SJCRH30 (cell line): ENCODE measurements at places on chromosomes 11 and 22. TPM values are rescaled to one million over a fixed set of nuclear protein-coding genes. Genes with fewer than 3 reads are reported as not detected.
A peak's percentile ranks its signal among the peaks of the same experiment; 100 is the strongest.

DNA sequence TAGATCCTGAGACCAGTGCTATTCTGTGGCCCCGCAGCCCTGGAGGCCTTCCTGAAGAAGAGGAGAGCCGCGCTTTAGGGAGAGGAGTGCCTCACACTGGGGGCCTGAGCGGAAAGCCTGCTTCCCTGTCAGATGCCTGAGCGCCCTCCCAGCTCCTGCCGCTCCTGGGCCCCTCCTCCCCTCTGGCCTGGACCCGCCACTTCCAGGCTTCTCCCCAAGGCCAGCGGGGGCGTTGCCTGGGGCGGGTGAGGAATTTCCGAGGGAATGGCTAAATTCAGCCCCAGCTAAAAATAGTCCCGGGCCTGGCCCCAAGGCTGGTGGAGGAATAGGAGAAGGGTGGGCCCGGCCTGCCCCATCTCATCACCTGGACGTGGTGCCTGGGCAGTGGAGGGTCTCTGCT lies 15.4 kb downstream of the ARHGEF17 start:
- DNase-seq: peak; percentile 83

DNA sequence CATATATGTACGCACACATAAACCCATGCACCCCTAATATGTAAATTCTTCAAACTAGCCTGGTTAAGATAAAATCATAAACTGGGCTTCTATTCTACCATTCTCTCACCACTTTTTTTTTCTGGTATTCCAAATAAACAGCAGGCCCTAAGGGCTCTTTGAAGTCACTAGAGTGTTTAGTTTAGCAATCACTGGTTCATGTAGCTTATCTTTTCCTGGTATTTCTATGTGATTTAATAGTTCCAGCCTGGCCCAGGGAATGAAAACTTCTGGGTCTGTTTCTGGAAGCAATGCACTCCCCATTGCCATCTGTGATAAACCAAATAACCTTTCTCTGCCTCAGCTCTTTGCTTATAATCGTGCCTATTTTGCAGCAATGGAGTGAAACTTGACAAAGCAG lies 10.7 kb upstream of the MPPED2 start:
- DNase-seq: no peak

DNA sequence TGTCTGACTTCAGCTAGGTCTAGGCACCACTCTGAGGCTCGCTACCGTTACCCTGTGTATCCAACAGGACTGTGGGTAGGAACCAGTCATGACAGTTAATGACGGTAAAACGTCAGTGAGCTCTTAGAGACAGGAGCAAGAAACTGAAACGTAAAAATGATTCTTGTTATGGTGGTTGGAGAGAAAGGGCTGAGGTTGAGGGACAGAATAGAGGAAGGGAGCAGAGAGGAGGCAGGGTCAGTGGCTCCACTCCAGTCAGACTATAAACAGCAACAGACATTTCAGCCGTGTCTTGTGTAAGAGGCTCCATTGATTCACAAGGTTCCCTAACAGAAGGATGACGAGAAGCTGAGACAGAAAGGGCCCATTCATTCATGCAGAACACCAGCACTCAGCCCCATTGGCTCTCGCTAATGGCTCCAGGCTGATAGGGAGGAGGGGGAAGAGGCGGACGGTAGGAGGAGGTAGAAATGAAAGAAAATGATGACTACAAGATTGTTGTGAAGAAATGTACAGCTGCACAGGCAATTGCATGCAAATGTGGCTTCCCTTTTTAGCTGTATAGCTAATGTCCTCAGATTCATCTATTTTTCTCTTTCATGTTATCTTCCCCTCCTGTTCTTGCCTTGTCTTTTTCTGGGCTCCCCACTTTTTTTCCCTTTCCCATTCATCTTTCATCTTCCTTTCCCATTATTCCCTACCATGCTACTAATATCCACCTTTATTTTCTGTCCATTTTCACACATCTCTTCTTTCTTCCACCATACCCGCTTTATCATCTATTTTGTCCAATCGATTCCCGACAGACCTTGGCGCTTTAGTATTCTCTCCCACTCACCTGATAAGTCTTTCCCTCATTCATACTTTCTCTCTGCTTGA lies 34.3 kb downstream of the ETS1 start:
- DNase-seq: no peak

DNA sequence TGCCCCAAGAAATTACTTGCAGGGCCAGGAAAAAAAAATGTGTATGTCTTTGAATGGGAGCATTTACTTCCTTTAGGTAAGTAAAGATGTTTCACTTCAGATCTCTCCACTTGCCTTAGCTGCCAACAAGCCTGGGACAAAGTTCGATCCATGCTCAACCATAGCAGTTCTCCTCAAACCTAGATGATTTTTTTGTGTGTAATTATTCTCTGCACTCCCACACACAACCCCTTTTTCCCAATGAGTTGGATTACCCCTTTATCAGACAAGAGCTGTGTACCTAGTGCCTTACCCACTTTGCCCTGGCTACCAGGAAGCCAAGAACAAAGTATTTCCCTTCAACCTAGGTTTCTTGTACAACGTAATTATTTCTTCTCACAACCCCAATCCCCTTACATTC lies 35.6 kb downstream of the TPBGL start:
- no peak for DNase-seq

Gene ACR
- total RNA-seq: not detected in 2 replicates

GRCh38 chr11:1308743-1309497 lies 512 bp downstream of the TOLLIP start:
- DNase-seq: peak; percentile 24

- DNase-seq: peak; percentile 96
These were observed at the start of gene TEAD1 for GRCh38 chr11:12673924-12674570. TEAD1 (plus strand) TSS chr11:12674421.

DNA sequence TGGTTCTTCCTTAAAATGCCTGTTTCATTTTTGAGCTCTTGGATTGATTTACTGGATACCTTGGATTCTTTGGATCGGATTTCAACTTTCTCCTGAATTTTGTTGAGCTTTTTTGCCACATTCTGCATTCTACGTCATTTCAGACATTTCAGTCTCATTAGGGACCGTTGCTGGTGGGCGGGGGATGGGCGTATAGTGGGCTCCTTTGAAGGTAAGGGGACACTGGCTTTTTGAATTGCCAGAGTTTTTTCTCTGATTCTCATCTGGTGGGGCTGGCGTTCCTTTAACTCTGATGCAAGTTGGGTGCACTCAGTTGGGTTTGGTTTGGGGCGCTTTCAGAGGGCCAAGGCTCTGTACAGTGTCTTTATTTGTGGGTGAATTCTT lies 216.5 kb downstream of the DYNC2H1 start:
- no peak for DNase-seq

Gene BDNF
- 0.20 and 0.42 TPM in 2 replicates for total RNA-seq

Gene PKP3
- 0.18 TPM in 1 of 2 replicates, not detected in the other for total RNA-seq

DNA sequence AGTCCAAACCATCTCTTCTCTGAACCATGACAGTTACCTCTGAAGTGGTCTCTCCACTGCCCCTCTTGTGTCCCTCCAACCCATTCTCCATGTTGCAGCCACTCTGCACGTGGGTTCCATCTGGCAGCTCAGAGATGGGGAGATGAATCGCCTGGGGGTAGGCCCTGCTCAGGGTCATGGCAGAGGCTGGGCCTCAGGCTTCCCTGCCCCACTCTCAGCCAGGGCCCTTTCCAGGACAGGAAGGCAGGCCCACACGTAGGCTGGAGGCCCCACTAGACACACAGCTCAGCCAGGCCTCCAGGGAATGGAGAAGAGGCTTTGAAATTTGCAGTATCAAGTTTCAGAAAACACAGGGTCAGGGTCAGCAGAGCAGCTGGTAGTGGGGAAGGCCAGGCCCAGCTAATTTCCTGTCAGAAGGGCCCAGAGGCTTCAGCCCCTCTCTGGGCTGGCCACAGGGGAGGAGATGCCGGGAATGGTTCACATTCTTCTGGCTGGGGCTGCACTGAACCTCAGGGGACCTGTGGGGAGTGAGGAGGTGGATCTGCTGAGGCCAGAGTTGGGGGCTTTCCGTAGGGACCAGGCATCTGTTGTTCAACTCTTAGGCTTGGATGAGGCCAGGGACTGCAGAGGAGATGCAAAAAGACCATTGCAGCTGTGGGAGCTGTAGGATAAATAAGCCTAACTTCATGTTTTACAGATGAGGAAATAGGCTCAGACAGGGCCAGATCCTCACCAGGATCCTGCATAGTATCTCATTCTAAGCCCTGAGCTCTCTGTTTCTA lies 101.6 kb downstream of the SWAP70 start:
- DNase-seq: peak; percentile 99

GRCh38 chr11:2031058-2031457 lies 33.4 kb upstream of the H19 start:
- no peak for DNase-seq

Gene TMEM121B
- total RNA-seq: 1.8 and 1.9 TPM in 2 replicates

- DNase-seq: no peak
These were observed 13.1 kb downstream of the PLCB3 start for GRCh38 chr11:64264371-64264852.

Gene MGAT3
- total RNA-seq: not detected in 2 replicates

Gene PLEKHB1
- total RNA-seq: 5.3 and 5.4 TPM in 2 replicates

DNA sequence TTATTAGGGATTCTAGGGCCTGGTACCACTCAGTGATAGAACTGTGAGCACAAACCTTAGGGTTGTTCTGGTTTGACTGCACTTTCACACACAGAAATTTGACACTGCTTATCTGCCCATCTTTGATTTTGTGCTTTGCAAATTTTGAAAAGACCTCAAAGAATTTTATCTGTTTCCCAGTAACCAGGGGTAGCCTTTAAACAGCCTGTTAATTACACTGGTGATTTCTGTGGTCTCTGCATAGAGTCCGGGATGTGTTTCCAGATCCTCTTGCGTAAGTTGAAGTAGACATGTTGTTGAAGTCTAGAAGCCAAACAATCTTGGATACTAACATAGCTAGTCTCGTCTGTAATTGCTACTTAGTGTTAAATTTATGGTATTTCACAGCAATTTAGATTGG lies 75.3 kb downstream of the C22orf31 start:
- no peak for DNase-seq

DNA sequence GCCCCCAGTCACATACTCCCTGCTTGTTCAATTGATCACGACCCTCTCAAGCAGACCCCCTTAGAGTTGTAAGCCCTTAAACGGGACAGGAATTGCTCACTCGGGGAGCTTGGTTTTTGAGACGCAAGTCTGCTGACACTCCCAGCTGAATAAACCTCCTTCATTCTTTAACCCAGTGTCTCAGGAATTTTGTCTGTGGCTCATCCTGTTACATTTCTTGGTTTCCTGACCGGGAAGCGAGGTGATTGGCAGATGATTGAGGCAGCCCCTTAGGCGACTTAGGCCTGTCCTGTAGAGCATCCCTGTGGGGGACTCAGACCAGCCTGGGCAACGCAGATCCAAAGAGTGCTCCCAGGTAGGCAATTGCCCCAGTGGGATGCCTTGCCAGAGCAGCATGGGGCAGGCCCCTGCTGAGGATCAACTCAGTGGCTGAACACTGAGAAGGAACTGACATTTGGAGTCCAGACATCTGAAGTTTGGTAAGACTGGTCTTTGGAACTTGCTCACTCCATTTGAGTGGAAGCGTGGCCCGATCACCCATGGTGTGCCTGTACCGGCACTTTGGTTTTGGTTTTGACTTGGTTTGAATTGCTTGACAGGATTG lies 51.5 kb downstream of the NEU3 start:
- DNase-seq: no peak

Gene C22orf15
- not detected in 2 replicates for total RNA-seq

DNA sequence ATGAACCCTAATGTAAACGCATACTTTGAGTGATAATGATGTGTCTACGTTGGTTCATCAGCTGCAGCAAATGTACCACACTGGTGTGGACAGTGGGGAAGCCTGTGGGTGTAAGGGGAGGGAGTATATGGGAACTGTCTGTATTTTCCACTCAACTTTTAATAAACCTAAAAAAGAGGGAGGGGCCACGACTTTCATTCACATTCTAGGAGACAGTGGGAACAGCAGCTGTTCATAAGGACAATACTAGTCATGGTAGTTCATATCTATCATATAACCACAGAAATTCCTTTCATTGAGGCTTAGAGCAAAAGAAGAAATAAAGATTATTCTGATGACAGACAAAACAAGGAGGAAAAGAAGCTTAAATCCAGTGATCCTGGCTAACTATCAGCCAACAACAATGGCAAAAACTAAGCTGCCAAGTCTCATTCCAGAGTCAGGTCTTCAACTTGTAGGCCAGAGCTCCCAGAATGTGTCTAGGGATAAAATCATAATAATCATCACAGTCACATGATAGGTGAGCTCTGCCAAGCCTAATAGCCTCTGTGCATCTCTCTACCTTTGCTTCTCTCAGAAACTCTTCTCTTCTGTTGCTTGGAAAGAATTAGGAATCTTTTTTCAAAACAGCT lies 59.4 kb upstream of the CHRM4 start:
- DNase-seq: peak; percentile 74

Gene CARD16
- 0.25 and 0.53 TPM in 2 replicates for total RNA-seq

Gene RBFOX2
- 136 and 147 TPM in 2 replicates for total RNA-seq

- DNase-seq: no peak
These were observed 29.9 kb downstream of the KCNQ1OT1 start for GRCh38 chr11:2669634-2670469.

Gene FAM227A
- 0.47 and 0.66 TPM in 2 replicates for total RNA-seq

- no peak for DNase-seq
These were observed 18.2 kb upstream of the MUC5AC start for GRCh38 chr11:1139441-1140083.

- no peak for DNase-seq
These were observed 7.4 kb upstream of the OR52N4 start for GRCh38 chr11:5746614-5747013.

- peak; percentile 26 for DNase-seq
These were observed 187.2 kb downstream of the MAML2 start for GRCh38 chr11:96155627-96156378.

DNA sequence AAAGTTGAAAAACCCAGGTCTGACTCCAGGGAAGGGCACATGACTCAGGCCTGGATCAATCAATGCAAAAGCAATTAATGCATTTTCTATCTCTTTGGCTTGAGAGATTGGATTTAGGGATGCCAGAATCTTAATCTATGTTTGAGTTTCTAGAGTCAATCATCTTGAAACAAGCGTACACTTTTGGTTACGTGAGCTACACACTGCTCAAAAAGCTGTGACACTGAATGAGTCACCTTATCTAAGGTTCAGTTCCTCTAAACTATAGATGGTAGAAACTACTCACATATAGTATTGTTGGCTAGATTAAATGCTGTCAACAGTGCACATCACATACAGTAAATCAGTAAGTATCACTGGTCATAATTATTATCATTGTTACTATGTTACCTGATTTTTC lies 24.2 kb downstream of the MRE11 start:
- no peak for DNase-seq

- DNase-seq: no peak
These were observed 25.3 kb downstream of the ABTB2 start for GRCh38 chr11:34332524-34332923.

GRCh38 chr22:46739094-46739870 lies 1.2 kb upstream of the CERK start:
- no peak for DNase-seq
